Astrocyte of the spinal cord (primary cell): ENCODE measurements at places on chromosomes 13 and 19.
A peak's percentile ranks its signal among the peaks of the same experiment; 100 is the strongest.

GRCh38 chr13:19283836-19284235 is 102.2 kb upstream of the TUBA3C start:
- DNase-seq = no peak

DNA sequence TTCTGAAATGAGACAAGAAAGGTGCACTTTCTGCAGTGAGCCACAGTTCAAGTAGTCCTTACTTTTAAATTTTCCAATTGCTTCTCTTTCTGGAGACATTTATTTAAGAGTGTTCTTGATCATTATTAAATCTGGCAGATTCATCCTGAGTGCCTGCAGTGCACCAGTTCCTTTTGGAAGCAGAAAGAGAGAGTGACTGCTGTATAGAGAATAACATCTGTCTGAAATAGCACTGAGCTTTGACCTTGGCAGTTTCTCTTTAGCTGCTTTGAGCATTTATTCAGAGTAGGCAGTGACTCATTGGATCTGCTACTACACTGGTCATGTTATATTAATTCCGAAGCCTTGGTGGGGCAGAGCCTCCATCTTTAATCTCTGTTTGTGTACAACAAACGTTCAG is 1373.7 kb downstream of the PCDH9 start:
- peak; percentile 68 for DNase-seq

GRCh38 chr19:38685666-38686529 is 38.4 kb downstream of the ACTN4 start:
- peak; percentile 76 for DNase-seq

GRCh38 chr13:44302940-44303575 is 70.6 kb upstream of the SERP2 start:
- no peak for DNase-seq

DNA sequence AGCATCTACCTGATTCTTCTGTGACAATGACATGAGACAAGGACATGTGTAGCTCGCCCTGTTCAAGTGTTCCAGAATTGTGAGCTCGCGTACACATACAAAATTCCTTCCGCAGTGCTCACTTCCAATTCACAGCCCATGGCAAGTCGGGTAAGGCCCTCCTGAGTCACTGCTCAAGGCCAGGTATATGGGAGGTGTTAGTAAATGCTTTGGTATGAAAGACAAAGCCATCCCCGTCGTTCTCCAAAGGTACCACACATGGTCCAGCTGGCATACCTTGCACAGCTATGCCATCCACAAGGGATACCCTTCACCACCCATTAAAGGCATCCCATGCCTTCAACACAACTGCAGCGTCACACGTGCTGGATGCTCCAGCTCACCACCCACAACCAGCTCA is 4.4 kb upstream of the ELL start:
- no peak for DNase-seq

DNA sequence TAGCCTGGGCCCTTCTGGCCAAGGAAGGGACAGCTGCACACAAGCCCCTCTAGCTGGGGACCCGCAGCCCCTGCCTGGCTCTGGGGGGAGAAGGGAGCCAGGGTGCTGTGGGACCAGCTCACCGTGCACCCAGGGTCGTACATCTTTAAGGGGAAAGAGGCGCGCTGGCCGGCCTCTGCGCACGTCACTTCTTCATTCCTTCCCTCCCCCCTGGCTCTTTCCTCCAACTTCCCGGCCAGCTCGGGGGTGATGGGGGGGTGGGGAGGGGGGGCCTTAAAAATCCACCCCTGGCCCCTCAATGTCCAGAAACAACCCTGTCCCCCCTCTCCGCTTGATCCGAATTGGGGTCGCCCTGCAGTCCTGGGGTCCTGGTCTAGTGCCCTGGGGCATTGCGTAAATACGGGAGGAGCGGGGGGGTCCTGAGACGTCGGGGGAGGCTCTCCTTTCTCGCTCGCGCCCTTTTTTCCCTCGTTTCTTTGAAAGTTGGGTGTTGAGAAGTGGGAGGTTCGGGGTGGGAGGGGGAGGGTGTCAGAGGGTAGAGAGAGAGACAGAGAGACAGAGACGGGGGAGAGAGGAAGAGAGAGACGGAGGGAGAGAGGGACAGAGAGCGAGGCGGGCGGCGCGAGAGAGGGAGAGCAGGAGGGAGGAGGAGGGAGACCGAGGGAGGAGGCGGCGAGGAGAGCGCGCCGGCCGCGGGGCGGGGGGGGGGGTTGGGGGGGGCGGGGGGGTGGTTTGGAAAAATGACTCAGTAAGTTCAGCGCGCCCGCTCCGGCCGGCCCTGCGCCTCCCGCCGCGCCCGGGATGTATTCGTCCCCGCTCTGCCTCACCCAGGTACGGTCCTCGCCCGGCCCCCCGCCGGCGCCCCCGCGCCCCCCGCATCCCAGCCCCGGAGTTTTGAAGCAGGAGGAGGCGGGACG is at the start of gene NFIC:
Gene NFIC (plus strand): TSS at position 748 of the 917 bp plus-strand sequence. CDS start 54 bp downstream, at position 802.
- peak; percentile 81 for DNase-seq
